Stimulated activated CD4-positive, alpha-beta T cell treated with anti-CD3 and anti-CD28 coated beads, Interleukin-12 subunit alpha, Interleukin-12 subunit beta, amount 100 ng/mL, for 4 hours (primary cell): ENCODE measurements at places on chromosomes 3 and 15.

DNA sequence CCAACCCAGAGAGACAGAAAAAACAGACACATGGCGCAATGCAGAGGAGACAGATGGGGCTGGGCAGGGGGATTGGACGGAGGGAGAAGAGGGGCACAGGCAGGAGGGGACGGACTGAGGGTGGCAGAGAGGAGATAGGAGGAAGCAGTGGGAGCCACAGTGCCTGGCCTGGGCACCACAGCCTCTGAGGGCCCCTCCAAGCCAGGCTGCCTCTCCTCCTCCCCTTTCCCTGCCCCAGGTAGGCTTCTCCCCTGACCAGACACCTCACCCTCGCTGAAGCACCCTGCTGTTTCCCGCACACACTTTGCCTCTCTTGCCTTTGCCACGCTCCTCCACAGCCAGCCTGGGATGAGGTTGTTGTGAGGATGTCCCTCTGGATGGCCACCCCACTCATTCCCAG lies 84.0 kb upstream of the PRR20G start:
- DNase-seq = no peak

DNA sequence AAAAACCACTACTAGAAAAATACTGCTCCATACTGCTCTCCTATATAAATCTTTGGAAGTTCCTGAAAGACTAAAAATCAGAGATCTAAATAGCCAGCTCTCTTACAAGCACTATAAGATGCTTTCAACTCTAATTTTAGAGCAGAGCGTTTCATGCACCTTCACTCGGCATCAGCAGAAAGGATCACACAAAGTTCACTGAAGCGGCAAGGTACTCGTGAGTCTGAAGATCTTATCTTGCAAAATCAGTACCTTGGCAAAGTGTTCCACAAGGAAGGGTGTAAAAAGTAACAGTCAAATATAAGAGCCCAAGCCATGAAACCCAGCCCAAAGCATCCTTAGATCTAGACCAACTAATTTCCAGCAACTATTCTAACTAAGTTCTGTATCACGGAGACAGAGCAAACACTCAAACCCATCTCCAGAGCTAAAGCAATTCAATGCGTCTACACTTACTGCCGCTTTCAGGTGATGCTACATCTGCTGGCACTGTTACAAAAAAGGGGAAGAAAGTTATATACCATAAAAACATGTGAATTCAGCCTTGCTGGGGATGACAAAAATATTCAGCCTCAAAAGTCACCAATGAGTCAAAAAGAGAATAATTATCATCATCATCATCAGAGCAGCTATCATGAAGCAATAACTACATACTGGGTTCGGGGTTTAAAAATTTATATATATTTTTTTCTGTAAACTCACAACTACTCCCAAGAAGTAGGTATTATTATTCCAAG lies 16.3 kb downstream of the VPS39 start:
- DNase-seq = no peak

DNA sequence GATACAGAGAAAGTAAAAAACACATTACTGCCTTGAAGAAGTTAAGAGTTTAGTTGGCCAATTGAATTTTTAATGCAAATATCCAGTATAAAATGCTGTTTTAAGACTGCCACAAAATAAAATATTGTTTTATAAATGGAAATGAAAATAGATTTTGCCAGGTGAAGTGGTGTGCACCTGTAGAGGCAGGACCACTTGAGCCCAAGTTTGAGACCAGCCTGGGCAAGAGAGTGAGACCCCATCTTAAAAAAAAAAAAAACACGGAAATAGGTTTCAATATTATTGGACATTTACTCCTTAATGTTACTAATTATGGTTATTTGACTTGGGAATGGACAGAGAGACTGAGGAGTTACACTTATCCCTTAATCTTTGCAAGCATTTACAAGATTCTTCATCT lies 1.9 kb downstream of the PIGB start:
- DNase-seq = no peak

- DNase-seq = no peak
These were observed 19.9 kb upstream of the CACNA2D2 start for GRCh38 chr3:50523279-50523811.

DNA sequence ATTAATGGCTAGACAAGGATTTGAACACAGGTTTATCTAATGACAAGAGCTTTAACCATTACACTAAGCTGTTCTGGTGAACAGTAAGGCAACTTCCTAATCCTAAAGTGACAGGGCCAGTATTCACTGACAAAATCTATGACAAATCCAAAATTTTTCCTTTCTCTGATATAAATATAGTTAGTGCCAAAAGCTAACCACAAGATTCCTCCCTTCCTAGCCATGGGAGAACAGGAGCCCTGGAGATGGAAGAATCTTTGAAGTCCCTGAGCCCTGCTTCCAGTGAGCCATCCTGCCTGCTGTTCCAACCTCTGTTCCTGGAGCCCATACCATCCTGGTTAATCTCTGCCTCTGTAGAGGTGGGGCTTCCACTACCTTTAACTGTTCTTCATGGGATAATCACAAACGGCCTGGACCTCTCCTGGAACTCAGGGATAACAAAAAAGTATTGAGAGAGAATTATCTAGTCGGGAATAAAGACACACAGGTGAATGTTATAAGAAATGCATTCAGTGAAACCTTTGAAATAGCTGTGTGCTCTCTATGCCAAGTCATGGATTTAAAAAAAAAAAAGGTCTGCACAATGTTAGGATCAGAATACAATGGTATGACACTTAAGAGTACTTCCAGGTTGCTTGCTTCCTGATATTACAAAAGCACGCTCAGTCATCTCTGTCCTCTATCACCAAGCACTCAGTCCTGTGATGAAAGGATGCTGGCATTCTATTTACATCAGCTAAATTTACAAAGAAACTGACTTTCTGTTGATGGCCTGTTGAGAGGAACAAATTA lies 235.8 kb downstream of the SUCLG2 start:
- DNase-seq = no peak

- DNase-seq = no peak
These were observed 186.4 kb downstream of the ADAMTS9 start for GRCh38 chr3:64501298-64501906.

GRCh38 chr3:4396542-4396941 lies 70.5 kb downstream of the SUMF1 start:
- no peak for DNase-seq

DNA sequence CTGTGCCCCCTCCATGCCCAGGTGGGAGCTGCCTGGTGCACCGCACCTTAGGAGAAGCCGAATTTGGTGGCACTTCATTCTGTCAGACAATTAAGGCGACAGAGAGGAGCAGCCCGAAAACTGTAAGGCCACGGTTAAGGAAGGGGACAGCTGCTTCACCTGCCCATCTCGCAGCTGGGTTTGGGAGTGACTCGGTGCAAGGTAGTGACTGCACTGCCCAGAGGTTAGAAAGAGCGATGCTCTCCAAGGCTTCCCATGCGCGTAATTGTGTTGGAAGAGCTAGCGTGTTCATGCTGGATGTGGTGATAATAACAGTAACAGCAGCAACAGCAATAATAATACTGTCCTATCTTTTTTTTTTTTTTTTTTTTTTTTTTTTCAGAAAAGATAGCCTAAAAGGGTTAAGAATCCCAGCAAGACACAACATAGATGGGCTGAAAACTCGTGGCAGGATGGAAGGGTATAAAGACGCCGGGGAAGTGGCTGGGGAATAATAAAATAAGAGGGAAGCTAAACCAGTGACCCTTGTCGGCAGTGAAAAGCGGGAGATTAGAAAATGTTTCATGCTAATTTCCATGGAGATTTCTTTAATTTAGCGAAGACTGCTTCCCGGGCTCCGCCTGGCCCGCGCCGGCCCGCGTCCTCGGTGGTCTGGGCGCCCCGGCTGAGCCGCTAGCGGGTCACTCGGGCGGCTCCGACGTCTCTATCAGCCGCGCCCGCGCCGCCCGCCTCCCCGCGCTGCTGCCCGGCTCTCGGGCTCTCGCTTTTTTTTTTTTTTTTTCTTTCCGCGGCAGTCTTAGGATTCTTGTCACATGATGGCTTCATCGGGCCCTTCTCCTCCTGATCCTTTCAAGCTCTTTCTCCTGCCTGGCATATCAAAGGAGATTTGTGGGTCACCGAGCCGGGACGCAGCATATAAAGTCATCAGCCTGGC lies 617.1 kb downstream of the NR2F2 start:
- no peak for DNase-seq

DNA sequence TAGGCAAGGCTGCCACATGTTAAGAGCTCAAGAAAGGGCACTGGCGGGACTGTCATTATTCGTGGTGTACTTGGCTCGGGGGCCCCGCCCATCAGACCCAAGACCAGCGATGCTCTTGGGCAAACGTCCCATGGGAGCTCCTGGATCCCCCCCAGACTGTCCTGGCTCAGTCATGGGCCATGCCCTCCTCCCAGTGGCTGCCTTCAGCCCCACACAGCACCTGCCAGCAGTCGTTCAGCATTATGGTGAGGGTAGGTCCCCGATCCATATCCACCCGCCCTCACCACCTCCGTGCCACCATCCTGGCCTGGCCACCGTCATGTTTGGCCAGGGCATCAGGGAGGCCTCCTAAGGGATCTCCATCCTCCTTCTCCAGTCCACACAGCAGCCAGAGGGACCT lies 51.4 kb upstream of the IQSEC1 start:
- DNase-seq = no peak
